SK-N-DZ (cell line): ENCODE measurements at places on chromosomes 11 and 22.
A peak's percentile ranks its signal among the peaks of the same experiment; 100 is the strongest.

DNA sequence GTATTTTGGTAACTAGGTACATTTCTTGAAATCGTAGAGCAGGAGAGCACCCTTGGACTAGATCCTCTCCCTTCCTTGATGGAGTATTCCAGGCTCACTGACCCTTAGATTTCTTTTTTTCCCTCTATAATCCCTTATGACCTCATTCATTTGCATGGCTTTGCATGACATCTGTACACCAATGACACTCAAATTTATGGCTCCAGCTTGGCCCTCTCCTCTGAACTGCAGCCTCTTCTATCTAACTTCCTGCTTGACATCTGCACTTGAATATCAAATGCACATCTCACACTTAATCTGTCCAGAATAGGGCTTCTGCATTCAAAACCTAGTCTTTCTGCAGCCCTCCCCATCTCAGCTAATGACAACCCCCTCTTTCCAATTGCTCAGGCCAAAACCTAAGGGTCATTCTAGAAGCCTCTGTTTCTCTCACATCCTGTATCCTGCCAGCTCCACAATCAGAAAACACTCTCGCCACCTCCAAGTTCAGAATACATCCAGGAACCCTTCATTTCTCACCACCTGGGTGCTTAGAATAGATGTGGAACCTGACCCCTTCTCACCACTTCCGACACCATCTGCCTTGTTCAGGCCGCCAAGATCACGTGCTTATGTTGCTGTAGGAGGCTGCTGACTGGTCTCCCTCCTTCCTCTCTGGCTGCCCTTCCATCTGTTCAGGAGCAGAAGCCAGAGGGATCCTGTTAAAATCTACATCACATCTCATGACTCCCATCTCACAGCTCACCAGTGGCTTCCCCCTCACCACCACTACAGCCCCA lies 138.9 kb upstream of the MTNR1B start:
- DNase-seq, result peak; percentile 49

- no peak for DNase-seq
Observed at GRCh38 chr11:40168414-40168813, 1291.0 kb downstream of the LRRC4C start.

DNA sequence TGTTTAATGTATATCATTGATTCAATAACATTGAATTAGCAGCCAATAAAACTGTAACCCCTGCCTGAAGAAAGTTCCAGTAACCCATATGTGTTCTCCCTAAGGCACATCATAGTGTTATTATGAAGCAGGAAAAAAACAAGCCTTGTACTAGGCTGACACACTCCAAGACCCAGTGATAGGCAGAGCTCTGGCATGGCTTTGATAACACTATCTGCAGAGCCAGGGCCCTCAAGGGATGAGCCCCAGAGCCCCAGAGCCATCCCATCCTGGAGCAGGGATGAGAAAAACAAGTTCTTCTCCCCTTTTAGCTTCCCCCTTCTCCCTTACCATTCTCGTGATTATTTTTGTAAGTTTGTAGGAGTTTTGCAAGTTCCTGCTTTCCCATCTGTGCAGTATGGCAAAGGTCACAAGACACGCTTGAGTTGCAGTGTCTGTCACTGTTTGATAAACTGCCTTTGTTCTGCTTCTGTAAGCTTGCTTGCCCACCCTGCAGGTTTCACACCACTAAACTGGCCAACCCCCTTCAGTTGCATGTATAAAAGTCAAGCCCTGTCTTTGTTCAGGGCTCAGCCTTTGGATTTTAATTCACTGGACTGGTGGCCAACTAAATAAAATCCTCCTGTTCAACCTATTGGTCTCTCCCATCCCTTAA lies 22.3 kb upstream of the GUCY1A2 start:
- no peak for DNase-seq

DNA sequence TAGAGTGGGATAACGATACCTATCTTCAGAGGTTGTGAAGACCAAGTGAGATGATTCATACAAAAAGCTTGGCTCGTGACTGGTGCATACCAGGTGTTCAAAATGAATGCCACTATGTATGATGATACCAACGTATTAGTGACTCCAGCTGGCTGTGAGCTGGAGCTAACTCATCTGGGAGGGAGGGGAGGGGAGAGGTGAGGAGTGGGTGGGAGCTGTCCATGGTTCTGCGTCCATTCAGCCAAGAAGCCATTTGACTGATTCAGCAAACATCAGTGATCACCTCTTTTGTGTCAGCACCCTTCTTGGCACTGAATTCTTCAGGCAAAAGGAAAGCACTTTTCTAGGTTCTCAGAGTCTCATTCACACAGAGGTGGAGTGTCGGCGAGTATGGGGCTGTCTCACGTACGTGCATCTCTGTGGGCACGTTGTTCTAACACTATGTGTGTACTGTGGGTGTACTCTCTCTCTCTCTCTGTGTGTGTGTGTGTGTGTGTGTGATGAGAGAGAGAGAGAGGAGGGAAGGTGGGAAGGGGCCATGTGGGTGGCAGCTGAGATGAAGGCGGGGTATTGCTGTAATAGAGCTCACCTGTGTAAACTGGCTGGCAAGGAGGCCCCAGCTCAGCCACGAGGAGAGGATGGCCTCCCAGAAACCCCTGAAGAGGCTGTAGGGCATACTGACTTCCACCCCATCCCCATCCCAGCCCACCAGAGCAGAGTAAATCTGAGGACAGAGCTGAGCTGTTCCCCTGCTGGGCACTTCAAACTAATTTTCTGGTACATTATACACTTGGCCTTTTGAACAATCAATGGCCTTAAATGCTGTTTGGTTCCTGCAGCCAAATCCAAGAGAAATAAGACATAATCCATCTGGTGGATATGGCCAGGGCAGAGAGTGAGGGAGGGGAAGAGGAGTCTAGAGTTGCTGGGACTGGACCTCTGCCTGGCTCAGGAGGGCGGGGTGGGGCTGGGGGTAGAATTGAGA lies 96.1 kb upstream of the THY1 start:
- no peak for DNase-seq

DNA sequence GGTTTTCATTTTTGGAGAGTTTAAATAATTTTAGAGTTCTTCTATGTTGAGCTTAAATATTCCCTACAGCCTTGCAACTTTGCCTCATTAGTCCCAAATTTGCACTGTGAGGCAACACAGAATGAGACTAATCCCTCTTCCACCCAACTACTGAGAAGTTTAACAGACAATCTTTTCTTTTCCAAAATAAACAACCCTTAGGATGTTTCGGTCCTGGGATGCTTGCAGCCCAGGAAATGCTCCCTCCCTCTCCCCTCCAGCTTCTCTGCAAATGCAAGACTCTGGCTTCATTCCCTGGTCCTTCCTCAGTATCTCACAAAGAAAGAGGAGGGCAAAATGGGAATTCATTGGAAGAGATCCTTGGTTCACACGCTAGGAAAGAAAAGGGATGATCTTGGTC lies 222.5 kb downstream of the ST3GAL4 start:
- DNase-seq, result no peak

GRCh38 chr22:38397189-38398085 lies 57.6 kb downstream of the KCNJ4 start:
- no peak for DNase-seq

- no peak for DNase-seq
Observed at GRCh38 chr11:74532501-74533246, 39.1 kb upstream of the LIPT2 start.

- DNase-seq, result no peak
Observed at GRCh38 chr22:45090497-45090910, 73.2 kb upstream of the NUP50 start.

DNA sequence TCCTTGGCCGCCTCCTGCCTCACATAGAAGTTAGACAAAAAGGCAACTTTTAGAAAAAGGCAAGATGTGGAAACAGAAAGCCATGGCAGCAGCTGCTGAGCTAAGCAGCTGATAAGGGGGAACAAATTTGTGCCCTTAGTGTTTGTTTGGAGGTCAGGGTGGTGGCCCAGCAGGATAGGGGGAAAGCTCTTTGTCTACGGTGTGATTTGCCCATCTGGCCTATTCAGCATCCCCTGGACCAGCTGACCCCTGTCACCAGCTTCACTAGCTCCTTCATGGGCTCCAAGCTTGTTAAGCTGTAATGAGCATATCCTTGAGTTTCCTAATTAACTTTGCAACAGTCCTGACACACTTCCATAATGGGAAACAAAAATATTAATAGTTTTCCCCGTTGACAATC lies 5.9 kb upstream of the ME3 start:
- no peak for DNase-seq

- no peak for DNase-seq
Observed at GRCh38 chr22:49668402-49668801, 159.3 kb downstream of the BRD1 start.
